ENCODE measurements at places on chromosomes 6 and 20.

- no peak for DNase-seq
These were observed 101.3 kb downstream of the MYB start for GRCh38 chr6:135282395-135282794.

DNA sequence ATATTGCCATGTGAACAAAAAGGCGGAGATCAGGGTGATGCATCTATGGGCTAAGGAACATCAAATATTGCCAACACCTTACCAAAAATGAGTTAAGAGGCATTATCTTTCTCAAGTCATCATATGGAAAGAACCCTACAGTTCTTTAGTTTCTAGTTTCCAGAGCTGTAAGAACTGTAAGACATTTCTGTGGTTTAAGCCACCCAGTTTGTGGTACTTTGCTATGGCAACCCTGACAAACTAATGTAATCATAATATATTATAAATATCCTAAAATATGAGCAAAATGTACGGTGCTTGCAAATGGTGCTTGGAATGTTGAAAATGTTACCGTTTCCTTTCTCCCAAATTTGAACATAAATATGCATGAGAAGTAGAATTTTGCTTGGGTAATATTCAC, 349.6 kb downstream of the PHF3 start:
- no peak for DNase-seq

- no peak for DNase-seq
These were observed 119.2 kb downstream of the KCNQ5 start for GRCh38 chr6:72741083-72741482.

DNA sequence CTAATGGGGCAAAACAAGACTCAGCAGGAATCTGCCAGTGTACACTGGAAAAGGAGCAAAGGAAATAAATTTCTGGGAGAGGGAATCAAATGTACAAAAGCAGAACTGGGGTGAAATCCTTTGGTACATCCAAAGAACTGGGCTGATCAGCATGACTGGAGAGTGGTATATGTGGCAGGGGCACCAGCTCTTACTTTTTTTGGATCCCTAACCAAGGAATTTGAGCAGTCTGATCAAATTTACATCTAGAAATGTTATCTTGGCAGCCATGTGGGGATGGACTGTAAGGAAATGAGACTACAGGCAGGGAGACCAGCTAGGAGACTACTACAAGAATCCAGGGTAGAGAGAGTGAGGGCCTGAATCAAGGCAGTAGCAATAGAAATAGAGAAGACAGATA, 1.2 kb upstream of the ZSCAN31 start:
- no peak for DNase-seq

DNA sequence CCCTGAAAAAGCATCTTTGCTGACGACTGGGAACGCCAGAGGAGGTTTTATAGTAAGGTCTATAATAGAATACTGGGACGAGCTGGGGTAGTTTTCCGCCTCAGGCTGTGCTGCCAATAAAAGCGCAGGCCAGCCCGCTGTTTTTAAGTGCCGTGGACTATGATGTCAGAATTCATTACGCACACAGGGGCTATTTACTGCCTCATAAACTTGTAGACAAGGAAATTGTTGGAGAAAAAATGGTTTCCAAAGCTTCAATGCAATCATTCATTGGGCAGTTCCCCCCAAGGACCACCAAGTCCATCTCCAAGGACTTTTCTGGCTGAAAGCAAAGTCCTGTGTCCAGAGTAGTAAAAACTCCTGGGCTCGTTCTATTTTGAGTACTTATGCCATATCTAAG, 20.4 kb upstream of the FOXF2 start:
- no peak for DNase-seq

DNA sequence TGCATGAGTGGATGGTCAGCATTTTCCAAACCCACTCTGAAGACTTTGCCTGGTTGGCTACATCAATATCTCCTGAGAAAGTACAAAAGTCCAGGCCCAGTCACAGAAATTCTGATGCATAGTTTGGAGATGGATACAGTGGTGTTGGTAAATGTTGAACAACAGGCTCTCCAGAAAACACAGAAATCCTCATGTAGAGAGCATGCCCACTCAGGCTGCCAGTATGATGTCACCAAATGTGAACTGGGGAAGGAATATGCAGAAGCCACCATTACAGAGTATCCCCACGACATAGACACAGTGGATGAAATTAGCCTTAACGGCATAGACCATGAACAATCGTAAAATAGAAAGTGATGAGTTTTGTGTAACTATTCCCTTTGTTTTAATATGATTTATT, 97.1 kb upstream of the NXT1 start:
- no peak for DNase-seq
